Posterior vena cava (tissue), 2 donors: ENCODE measurements at places on chromosomes 2 and 18. TPM values are rescaled to one million over a fixed set of nuclear protein-coding genes. Genes with fewer than 3 reads are reported as not detected.

DNA sequence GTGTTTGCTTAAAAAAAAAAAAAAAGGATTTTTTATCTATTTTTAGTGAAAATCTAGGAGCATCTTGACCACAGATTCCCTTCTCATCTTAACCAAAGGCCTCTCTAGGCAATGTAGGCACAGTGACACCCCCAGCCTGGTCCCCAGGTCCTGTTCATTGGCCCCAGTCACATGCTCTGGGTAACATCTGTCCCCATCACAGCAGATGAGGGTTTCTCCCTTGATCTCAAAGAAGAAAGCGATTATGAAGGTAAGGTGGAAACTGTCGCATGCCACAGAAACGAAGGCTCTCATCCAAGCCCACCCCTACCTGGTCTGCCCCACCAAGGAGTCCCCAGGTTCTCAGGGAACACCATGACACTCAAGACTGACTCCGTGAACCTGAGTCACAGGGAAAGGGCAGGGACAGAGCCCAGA, 4.7 kb downstream of the HS6ST1 start:
- no peak for DNase-seq

Gene RTP5
- total RNA-seq: not detected

DNA sequence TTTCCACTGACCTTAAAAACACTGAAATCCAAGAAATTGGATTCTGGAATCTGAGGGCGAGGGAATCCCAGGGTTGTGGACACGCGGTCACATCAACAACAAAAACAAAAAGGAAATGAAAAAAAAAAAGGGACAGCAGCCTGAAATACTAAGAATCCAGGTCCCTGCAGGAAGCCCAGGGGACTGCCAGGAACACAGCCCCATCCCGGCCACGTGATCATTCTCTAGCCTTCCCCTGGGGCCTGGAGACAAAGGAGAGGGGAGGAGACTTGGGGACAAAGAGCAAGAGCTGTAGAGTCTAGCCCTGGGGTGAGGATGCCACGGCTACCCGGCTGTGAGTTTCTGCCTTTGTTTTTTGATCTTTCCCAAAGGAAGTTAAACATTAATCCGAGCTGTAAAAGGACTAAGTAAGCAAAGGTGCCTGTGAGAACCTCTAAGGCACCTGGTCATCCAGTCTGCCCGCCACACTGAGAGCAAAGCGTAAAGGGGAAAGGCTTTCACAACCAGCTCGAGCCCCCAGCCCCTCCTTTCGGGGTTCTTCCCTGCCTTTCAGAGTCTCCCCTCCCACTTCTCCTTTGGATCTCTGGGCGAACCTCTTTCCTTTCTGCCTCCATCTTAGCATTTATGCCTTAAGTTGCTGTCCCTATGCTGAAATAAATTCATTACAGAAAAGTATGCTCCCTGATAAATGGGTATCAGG, 57.9 kb upstream of the MSH2 start:
- DNase-seq: no peak

GRCh38 chr2:65231892-65232477, 4.4 kb downstream of the ACTR2 start:
- DNase-seq: no peak

- no peak for DNase-seq
Measured at GRCh38 chr18:46917803-46918600, 600 bp downstream of the KATNAL2 start.

Gene CPLX4
- not detected for total RNA-seq
